ENCODE measurements at places on chromosomes 7 and 10.

- DNase-seq = peak; percentile 86
Measured at GRCh38 chr10:14477408-14477710, 146.6 kb upstream of the FRMD4A start.

DNA sequence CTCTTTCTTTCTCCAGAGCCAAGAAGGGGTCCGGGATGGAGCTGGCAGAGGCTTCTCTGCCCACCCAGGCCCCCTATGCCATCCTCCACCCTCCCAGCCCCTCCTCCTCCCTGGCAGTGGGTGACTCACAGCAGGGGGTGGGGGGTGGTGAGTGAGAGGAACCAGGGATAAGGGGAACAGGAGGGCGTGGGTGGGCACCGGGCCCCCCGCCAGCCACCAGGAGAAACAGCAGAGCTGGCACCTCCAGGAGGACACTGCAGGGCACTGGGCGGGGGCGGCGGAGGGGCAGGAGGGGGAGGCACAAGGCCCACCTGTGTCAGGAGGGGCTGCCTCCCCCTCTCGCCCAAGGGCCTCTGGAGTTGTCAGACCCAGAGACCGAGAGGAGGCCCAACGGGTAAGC is 56.0 kb downstream of the CAMK2B start:
- no peak for DNase-seq

DNA sequence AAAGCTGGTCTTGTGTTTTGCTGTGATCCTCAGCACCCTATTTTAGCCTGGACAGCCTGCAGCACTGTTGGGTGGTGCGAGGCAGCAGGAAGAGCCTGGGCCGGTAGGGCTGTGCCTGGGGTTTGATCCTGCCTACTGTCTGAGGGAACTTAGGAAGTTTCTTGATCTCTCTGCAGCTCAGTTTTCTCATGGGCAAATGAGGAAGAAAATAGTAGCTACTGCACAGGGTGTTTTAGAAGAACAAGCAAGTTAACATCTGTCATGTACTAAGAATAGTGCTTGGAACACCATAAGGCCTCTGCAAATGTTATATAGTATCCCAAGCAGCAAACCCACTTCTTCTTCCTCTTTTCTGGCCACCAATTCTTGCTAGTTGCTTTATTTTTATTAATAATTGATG is 12.0 kb upstream of the AGR2 start:
- DNase-seq = no peak

DNA sequence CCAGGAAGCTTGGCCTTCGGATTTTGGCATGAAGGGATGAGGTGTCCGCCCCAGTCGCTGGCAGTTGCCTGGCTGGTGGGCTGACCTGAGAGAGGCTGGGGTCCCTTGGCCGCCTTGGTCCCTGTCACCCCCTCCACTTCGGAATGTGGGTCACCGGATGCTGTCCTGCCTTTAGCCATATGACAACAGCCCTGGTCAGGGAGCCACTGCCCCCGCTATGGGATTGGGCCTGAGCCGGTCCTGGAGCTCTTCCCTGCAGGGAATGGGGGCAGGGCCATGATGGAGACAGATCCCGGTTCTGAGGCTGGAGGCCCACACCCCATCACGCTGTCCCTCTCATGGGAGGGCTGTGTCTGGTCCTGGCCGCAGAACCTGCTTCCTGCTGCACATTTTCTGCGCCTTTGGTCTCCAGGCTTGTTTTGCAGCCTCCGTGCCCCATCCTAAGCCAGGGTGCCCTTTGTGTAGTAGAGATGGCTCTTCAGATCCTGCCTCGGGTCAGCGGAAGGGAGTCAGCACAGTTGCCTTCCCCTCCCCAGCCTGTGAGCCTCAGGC is 22.6 kb downstream of the PFKFB3 start:
- DNase-seq = no peak

- peak; percentile 36 for DNase-seq
Measured at GRCh38 chr10:93799155-93799708, 41.5 kb downstream of the LGI1 start.

DNA sequence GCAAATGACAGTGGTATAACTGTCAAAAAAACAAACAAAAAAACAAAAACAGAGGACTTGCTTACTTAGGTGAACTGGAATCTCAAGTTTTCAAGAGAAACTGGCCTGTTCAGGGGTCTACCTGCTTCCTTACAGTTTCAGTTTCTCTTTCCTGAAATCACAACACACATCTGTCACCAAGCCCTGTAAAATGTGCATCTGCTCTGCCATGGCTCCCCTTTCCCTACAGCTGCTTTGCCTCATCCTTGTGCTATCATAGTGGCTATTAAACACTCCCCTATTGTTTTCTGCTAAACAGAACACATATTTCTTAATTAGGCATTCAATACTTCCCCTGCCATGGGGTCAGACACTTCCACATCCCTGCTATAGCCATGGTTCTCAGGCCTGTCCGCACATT is 37.6 kb downstream of the CPED1 start:
- DNase-seq = no peak
